Upper lobe of left lung (tissue), 6 donors: ENCODE measurements at places on chromosomes 11 and 22. TPM values are rescaled to one million over a fixed set of nuclear protein-coding genes. Genes with fewer than 3 reads are reported as not detected.

SLC22A9 gene
- not detected for total RNA-seq

RCOR2 gene
- total RNA-seq: not detected

- H3K27ac ChIP-seq: no peak overlapping the region
- peak; percentile 45 for DNase-seq
- H3K27me3 ChIP-seq: no peaks in the 10 kb centered on the region
- H3K36me3 ChIP-seq: no peaks in the 10 kb centered on the region
- H3K4me1 ChIP-seq: no peaks in the 10 kb centered on the region
Measured at GRCh38 chr22:38106814-38107578, 3.5 kb downstream of the BAIAP2L2 start.

- H3K36me3 ChIP-seq: no peaks in the 10 kb centered on the region
- H3K27me3 ChIP-seq: no peaks in the 10 kb centered on the region
- H3K4me3 ChIP-seq: no peak overlapping the region
- DNase-seq: peak; percentile 47
Measured at GRCh38 chr22:19815093-19815822, 39.4 kb downstream of the GNB1L start.

DNA sequence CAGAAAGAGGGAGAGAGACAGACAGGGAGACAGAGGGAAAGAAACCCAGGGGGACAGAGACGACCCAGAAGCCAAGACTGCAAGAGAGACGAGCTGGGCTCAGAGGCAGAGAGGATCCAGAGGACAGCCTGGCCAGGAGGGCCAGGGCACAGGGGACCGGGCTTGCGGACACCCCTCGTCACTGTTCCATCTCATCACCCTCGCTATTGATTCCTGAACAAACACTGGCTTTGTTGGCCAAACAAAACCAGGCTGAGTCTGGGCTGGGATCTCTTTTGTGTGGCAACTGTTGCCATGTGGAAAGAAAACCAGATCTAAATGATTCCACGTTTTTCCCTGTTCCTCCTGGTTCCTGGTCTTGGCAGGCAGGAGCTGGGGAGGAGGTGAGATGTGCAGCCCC lies 339.4 kb downstream of the MN1 start:
- no peak overlapping the region for H3K4me3 ChIP-seq
- H3K27me3 ChIP-seq: no peaks in the 10 kb centered on the region
- no peak overlapping the region for H3K27ac ChIP-seq
- no peak for DNase-seq
- no peaks in the 10 kb centered on the region for H3K36me3 ChIP-seq
- H3K4me1 ChIP-seq: no peaks in the 10 kb centered on the region

DNA sequence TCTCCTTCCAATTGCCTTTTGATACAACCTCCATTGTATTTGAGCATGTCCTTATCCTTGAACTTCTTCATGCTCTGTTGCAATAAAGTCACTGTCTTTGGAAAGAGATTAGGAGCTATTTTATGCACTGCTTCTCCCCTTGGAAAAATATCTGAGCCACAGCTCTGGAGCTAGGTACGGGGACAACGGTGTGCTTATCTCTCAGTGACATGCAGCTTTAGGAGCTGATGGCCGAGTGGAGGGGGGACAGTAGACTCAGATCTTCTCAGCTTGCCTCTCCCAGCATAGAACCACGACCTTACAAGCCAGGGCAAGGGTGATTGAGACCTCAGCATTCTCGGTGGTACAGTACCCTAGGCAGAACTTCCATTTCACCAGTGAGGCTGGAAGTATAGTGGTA lies 64.1 kb downstream of the HORMAD2 start:
- H3K27me3 ChIP-seq: no peaks in the 10 kb centered on the region
- no peak for DNase-seq
- no peaks in the 10 kb centered on the region for H3K4me1 ChIP-seq
- H3K27ac ChIP-seq: no peak overlapping the region
